T1000 (cell line): ENCODE measurements at places on chromosomes 6 and 20.

DNA sequence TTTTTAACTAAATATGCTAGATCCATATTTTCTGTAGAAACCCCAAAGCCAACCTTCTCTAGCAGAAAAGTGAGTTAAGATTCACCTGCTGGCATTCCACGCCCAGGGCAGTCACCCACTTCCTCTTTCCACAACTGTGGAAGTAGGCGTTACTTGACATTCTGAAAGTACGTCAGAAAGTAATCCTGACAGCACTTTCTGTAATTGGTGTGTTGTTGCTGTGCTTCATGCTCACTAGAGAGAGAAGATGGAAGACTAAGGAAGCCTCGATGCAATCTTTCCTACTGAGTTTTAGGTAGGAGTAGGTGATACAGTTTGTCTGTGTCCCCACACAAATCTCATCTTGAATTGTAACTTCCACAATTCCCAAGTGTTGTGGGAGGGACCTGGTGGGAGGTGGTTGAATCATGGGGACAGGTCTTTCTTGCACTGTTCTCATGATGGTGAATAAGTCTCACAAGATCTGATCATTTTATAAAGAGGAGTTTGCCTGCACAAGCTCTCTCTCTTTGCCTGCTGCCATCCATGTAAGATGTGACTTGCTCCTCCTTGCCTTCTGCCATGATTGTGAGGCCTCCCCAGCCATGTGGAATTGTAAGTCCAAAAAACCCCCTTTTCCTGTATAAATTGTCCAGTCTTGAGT lies 101.1 kb downstream of the MAP3K7 start:
- DNase-seq = no peak

DNA sequence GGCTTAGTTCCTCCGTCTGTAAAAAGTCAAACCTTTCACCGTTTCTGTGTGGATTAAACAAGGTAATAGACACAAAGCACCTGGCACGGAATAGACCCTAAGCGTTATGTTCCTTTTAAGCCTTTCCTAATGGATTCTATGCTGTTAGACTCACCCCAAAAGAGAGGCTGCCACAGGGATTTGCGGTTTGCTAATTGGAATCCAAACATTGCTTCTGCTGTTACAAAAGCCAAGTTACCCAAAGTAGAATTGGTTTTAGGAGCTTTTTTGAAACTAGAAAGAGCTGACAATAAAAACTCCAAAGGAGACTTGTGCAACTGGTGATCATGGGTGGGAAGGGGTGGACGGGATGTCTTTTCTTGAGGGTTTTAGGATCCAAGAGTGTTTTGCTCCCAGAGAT lies 178.0 kb downstream of the BMP7 start:
- DNase-seq = no peak

- DNase-seq = no peak
These were observed 192.5 kb upstream of the MAN1A1 start for GRCh38 chr6:119542037-119542436.

GRCh38 chr20:3797592-3798372 lies 1.7 kb downstream of the CDC25B start:
- DNase-seq = no peak

- DNase-seq = no peak
These were observed 8.3 kb downstream of the RIPOR2 start for GRCh38 chr6:24927277-24927955.

DNA sequence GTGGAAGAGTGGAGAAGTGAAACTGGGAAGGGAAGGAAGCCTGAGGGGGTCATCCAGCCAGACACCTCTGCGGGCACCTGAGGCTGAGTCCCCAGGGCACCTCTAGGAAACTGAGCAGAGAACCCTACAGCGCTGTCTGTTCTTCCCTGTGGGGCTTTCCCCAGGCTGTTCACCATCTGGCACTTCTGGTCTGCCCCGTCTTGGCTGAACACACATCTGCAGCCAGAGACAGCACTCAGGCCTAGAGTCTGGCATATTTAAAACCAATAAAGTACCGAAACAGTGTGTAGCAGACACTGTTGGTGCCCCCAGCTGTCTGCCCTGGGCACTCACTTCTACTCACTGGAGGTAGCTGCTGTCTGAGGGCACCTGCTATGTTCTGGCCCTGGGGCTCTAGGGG lies 9.4 kb upstream of the ARFGEF2 start:
- DNase-seq = no peak

DNA sequence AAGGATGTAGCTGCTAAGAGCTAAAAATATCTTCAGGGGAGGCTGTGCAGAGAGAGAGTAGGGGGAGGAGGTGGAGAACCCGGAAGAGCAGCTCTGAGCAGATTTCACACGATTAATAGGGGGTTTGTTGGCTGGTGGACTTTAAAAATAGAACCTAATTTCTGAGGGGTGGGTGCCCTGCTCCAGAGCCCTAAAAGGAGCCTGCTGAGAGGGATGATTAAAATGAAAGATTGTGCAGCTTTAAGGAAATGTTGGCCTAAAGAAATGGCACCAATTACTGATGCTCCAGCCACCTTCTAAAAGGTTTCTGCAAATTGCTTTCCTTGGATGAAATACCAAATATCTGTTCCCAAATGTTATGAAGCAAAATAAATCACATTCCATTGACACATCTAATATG lies 202.8 kb upstream of the BTBD3 start:
- no peak for DNase-seq

DNA sequence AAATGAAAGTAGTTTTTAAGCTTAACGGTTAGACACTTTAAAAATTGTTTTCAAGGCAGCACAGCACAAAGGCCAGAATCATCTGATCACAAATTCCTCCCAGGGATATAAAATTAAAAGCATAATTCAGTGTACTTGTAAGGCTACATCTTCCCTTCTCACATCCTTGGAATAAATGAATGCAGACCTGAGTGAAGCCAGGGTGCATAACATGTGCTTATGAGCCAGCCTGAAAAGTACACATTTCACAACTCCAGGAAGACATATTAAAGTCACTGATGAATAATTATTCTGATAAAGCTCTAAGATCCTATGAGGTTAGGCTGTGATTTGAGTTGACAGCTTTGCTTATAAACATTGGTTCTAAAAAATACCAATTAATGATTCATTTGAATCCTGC lies 163.6 kb downstream of the BTBD9 start:
- no peak for DNase-seq

DNA sequence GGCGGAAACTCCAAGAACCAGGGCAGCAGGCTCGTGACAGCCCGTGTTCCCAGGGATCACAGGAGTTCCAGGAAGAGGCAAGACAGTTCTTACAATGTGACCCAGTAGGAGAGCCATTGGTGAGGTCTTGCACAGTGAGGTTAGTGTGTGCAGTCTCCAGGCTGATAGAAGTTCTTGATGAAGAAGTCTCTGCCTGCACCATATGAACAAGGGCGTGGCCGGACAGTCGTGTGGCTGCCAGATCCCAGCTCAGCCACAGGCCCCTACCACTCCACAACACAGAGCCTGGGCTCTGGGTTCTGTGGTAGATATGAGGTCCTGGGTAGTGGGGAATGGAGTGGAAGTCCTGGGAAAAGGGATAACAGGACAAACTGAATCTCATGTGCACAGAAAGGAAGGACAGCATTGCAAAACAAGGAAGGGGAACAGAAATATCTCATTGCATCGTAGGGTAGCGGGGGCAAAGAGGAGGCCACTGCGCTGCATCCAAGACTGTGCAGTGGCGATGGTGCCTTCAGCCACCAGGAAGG lies 65.2 kb downstream of the STX11 start:
- DNase-seq = no peak

- DNase-seq = no peak
These were observed 60.6 kb upstream of the FAM184A start for GRCh38 chr6:119138906-119139541.

- DNase-seq = no peak
These were observed 912 bp downstream of the EYA4 start for GRCh38 chr6:133241901-133242636.

GRCh38 chr6:3088968-3089367 lies 20.7 kb downstream of the RIPK1 start:
- DNase-seq = no peak

DNA sequence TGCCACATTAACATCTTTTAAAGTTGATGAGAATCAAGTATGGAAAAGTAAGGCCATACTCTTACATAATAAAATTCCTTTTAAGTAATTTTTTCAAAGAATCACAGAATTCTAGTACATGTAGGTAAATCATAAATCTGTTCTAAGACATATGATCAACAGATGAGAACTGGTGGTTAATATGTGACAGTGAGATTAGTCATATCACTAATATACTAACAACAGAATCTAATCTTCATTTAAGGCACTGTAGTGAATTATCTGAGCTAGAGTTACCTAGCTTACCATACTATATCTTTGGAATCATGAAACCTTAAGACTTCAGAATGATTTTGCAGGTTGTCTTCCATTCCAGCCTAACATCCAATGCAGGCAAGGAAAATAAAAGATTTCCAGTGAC lies 11.6 kb downstream of the PLN start:
- DNase-seq = no peak

- DNase-seq = no peak
These were observed 24.3 kb upstream of the SRSF6 start for GRCh38 chr20:43433250-43433854.

GRCh38 chr20:41306061-41306727 lies 11.3 kb downstream of the ZHX3 start:
- no peak for DNase-seq

DNA sequence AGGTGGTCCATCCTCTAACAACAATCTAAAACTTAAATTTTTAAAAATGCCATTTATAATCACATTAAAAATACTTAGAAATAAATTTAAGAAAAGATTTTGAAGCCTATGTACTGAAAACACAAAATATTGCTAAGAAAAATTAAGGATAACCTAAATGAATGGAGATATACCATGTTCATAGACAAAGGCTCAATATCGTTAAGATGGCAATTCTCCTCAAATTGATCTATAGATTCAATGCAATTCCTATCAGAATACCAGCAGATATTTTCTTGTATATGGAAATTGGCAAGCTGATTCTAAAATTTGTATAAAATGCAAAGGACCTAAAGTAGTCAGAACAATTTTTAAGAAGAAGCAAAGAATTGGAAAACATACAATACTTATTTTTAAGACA lies 19.7 kb upstream of the UST start:
- DNase-seq = no peak

DNA sequence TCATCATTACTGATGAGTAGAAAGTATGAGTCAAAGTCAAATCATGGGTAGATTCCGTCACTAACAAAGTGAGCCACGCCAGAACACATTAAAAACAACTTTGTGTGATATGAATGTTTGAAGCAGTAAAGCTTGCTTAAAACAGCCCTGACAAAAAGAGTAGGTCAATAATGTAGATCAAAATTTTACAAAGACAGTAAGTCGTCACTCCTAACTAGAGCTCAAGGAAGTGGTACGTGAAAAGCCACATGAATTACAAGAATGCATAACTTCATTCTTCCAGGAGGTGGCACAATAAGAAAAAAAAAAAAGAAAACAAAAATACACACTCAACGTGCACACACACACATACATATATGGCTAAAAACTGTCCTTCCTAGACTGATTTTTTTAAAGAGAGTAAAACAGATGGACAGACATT lies 69.9 kb downstream of the HACE1 start:
- DNase-seq = no peak
